ENCODE measurements at places on chromosomes 11 and 22. TPM values are rescaled to one million over a fixed set of nuclear protein-coding genes. Genes with fewer than 3 reads are reported as not detected.

Gene KRTAP5-7
- total RNA-seq, result 0.39 TPM

Gene ART1
- total RNA-seq, result not detected

Gene CENPM
- 0.58 TPM for total RNA-seq

GRCh38 chr22:41491374-41492100 is 22.6 kb downstream of the ACO2 start:
- no peak for DNase-seq
- no peak overlapping the region for H3K27ac ChIP-seq
- H3K4me3 ChIP-seq, result no peak overlapping the region
- H3K4me1 ChIP-seq, result no peaks in the 10 kb centered on the region
- no peaks in the 10 kb centered on the region for H3K36me3 ChIP-seq

DNA sequence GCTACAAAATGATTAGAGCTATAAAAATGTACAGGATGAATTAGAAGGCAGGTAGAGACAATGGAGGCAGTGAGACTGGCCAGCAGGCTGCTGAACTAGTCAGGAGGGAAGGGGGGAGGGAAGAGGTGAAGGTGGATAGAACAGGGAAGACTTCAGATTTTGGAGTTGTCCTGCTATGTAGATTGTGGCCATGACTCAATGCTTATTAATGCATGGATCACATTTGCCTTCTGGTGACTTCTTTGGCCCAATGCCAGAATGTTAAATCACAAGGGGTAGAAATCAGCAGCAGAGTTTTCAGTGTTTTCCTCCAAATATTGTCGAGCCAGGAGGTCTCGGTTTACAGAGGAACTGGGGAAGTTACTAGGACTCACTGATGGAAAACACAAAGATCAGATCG is 346.6 kb downstream of the AASDHPPT start:
- H3K36me3 ChIP-seq, result no peaks in the 10 kb centered on the region
- H3K27ac ChIP-seq, result no peak overlapping the region
- H3K4me3 ChIP-seq, result no peak overlapping the region
- DNase-seq, result no peak

DNA sequence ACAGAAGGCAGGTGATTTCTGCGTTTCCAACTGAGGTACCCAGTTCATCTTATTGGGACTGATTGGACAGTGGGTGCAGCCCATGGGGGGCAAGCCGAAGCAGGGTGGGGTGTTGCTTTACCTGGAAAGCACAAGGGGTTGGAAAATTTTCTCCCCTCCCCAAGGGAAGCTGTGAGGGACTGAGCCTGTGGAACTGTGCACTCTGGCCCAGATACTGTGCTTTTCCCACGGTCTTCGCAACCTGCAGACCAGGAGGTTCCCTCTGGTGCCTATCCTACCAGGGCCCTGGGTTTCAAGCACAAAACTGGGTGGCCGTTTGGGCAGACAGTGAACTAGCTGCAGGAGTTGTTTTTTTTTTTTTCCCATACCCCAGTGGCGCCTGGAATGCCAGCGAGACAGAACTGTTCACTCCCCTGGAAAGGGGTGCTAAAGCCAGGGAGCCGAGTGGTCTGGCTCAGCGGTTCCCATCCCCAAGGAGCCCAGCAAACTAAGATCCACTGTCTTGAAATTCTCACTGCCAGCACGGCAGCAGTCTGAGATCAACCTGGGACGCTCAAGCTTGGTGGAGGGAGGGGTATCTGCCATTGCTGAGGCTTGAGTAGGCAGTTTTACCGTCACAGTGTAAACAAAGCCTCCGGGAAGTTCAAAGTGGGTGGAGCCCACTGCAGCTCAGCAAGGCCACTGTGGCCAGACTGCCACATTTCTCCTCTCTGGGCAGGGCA is 97.2 kb downstream of the JRKL start:
- H3K4me3 ChIP-seq, result no peak overlapping the region
- DNase-seq, result no peak
- H3K4me1 ChIP-seq, result no peaks in the 10 kb centered on the region
- no peaks in the 10 kb centered on the region for H3K36me3 ChIP-seq
- H3K27ac ChIP-seq, result no peak overlapping the region
- H3K27me3 ChIP-seq, result no peaks in the 10 kb centered on the region

GRCh38 chr11:100872951-100873740 is 186.1 kb downstream of the ARHGAP42 start:
- no peaks in the 10 kb centered on the region for H3K27me3 ChIP-seq
- H3K36me3 ChIP-seq, result no peaks in the 10 kb centered on the region
- H3K4me1 ChIP-seq, result no peaks in the 10 kb centered on the region
- no peak for DNase-seq
- no peak overlapping the region for H3K4me3 ChIP-seq
- H3K27ac ChIP-seq, result no peak overlapping the region

- H3K27me3 ChIP-seq, result no peaks in the 10 kb centered on the region
- no peaks in the 10 kb centered on the region for H3K36me3 ChIP-seq
- peak overlapping the region; percentile 57 for H3K27ac ChIP-seq
- peak; percentile 91 for DNase-seq
- H3K4me1 ChIP-seq, result no peaks in the 10 kb centered on the region
- H3K4me3 ChIP-seq, result no peak overlapping the region
These were observed 31.1 kb downstream of the DKK3 start for GRCh38 chr11:11977206-11977938.

GRCh38 chr11:68212421-68213134 is 518 bp downstream of the KMT5B start:
- peaks cover 4% of the 10 kb centered on the region for H3K4me1 ChIP-seq
- H3K27me3 ChIP-seq, result no peaks in the 10 kb centered on the region
- DNase-seq, result peak; percentile 89
- H3K4me3 ChIP-seq, result peak overlapping the region; percentile 88
- H3K36me3 ChIP-seq, result no peaks in the 10 kb centered on the region

- H3K36me3 ChIP-seq, result no peaks in the 10 kb centered on the region
- H3K4me1 ChIP-seq, result no peaks in the 10 kb centered on the region
- no peaks in the 10 kb centered on the region for H3K27me3 ChIP-seq
- H3K4me3 ChIP-seq, result no peak overlapping the region
- no peak for DNase-seq
These were observed 674.1 kb downstream of the OPCML start for GRCh38 chr11:132858223-132858622.

GRCh38 chr11:2185324-2186085 is 13.9 kb upstream of the TH start:
- H3K27me3 ChIP-seq, result no peaks in the 10 kb centered on the region
- no peaks in the 10 kb centered on the region for H3K4me1 ChIP-seq
- H3K4me3 ChIP-seq, result no peak overlapping the region
- no peak overlapping the region for H3K27ac ChIP-seq
- H3K36me3 ChIP-seq, result no peaks in the 10 kb centered on the region
- DNase-seq, result no peak

DNA sequence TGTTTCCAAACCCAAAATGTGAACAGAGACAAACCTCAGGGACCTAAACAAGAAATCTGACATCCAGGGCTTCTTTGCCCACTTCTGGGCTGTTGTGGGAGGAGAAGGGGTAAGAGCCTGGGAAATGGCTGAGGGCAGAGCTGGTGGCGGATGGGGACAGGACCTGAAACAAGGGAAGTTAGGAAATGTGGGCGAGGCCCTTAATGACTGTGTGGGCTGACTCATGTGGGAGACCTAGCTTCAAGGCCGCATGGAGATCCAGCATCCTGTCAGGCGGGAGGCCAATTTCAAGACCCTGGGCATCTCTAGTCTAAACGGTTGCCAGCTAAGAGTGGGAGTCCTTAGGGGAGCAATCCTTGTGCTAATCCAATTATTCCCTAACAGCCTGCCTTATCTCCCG is 2.1 kb upstream of the OAF start:
- no peaks in the 10 kb centered on the region for H3K27me3 ChIP-seq
- no peaks in the 10 kb centered on the region for H3K4me1 ChIP-seq
- DNase-seq, result no peak
- H3K36me3 ChIP-seq, result no peaks in the 10 kb centered on the region
- no peak overlapping the region for H3K4me3 ChIP-seq
- no peak overlapping the region for H3K27ac ChIP-seq

DNA sequence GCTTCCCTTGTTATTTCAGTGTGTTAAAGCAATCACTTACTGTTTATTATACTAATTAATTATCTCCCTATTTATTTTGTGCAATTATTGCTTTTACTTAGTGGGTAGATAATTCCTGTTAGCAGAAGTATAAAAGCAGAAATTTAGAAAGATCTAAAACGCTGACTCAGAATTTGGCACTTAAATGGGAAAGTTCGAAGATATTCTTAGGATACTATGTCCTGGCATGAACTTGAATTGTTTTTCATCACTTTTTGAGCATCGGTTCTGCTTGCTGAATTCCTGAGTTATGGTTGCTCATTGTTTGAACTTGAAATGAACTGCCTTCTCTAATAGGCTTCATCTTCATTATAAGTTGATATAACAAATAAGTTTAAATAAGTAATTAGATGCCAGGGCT is 325.4 kb downstream of the JRKL start:
- no peak for DNase-seq
- H3K4me1 ChIP-seq, result no peaks in the 10 kb centered on the region
- H3K27me3 ChIP-seq, result no peaks in the 10 kb centered on the region
- no peaks in the 10 kb centered on the region for H3K36me3 ChIP-seq
- no peak overlapping the region for H3K4me3 ChIP-seq

- no peaks in the 10 kb centered on the region for H3K4me1 ChIP-seq
- no peak overlapping the region for H3K4me3 ChIP-seq
- no peaks in the 10 kb centered on the region for H3K36me3 ChIP-seq
- DNase-seq, result no peak
- H3K27ac ChIP-seq, result no peak overlapping the region
- no peaks in the 10 kb centered on the region for H3K27me3 ChIP-seq
These were observed 41.4 kb downstream of the PPFIBP2 start for GRCh38 chr11:7555052-7555699.
